ENCODE measurements at places on chromosomes 2 and 18.

GRCh38 chr2:104788742-104789455 lies 65.0 kb upstream of the POU3F3 start:
- H3K36me3 ChIP-seq = no peaks in the 10 kb centered on the region
- H3K27me3 ChIP-seq = peaks cover 5% of the 10 kb centered on the region
- peaks cover 5% of the 10 kb centered on the region for H3K4me1 ChIP-seq
- H3K4me3 ChIP-seq = no peak overlapping the region

GRCh38 chr2:195532628-195533271 lies 124.3 kb upstream of the SLC39A10 start:
- no peak for DNase-seq
- peaks cover 19% of the 10 kb centered on the region for H3K4me1 ChIP-seq
- no peak overlapping the region for H3K4me3 ChIP-seq
- H3K36me3 ChIP-seq = no peaks in the 10 kb centered on the region

DNA sequence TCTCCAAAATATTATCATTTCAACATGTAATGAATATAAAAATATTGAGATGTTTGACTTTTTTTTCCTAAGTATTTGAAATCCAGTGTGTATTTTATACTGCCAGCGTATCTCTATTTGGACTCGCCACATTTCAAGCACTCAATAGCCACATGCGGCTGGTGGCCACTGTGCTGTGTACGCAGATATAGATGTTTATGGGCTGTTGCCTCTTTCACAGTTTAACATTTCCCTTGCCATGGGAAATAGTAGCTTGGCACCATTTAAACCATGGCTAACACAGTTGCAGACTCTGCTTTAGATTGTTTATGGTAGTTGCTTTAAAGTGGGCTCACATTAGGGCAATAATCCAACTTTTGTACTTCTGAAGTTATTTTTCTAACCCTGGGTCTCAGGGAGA lies 136.6 kb upstream of the ITGB6 start:
- no peak overlapping the region for H3K27ac ChIP-seq
- no peaks in the 10 kb centered on the region for H3K36me3 ChIP-seq
- no peak for DNase-seq
- peaks cover 17% of the 10 kb centered on the region for H3K4me1 ChIP-seq

DNA sequence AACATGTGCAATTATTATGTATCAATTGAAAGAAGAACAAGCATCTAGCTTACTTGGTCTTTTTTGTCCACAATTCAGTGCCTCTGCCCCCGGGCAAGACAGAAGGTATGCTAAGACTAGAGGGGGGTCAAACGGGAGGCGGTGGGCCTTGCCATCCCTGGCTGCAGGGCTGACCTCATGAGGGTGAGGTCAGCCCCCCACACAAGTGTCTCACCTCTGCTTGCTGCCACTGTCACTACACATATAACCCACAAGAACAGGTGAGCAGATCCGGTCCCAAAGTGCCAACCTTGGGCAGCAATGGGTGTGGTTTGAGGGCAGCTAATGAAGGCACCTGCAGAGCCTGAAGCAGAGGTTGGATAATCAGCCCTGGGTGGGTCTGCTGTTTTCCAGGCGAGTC lies 71.5 kb downstream of the EDAR start:
- no peaks in the 10 kb centered on the region for H3K36me3 ChIP-seq
- H3K4me1 ChIP-seq = no peaks in the 10 kb centered on the region
- H3K4me3 ChIP-seq = no peak overlapping the region
- H3K27ac ChIP-seq = no peak overlapping the region

GRCh38 chr2:119156891-119157773 lies 1.4 kb downstream of the C1QL2 start:
- H3K4me3 ChIP-seq = no peak overlapping the region
- no peak for DNase-seq

- no peaks in the 10 kb centered on the region for H3K27me3 ChIP-seq
- no peak overlapping the region for H3K4me3 ChIP-seq
- no peaks in the 10 kb centered on the region for H3K36me3 ChIP-seq
- no peaks in the 10 kb centered on the region for H3K4me1 ChIP-seq
- no peak for DNase-seq
Observed at GRCh38 chr2:159873258-159873657, 75.2 kb upstream of the CD302 start.

DNA sequence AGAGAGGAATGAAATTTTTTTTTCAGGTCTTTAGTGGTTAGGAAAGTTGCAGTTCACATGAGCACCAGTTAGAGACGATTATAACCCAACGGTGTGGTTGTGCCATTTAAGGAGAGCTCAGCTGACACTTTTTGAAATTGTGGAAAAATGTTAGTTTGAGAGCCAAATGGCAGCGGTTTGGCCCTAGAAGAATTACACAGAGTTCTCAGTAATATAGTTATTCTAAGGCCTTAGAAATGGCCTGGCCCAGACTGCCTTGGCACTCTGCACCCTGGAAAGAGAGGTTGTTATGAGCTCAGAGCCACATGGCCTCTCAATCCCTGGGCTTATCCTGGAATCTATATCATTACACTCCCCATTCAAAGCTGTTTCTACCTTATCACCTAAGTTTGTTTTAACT lies 117.4 kb downstream of the RHBDD1 start:
- no peak overlapping the region for H3K4me3 ChIP-seq
- H3K36me3 ChIP-seq = no peaks in the 10 kb centered on the region
- peak overlapping the region; percentile 71 for H3K27ac ChIP-seq
- H3K27me3 ChIP-seq = no peaks in the 10 kb centered on the region

- no peak overlapping the region for H3K4me3 ChIP-seq
- H3K27ac ChIP-seq = no peak overlapping the region
- H3K36me3 ChIP-seq = no peaks in the 10 kb centered on the region
Observed at GRCh38 chr18:36322408-36322728, 24.9 kb downstream of the FHOD3 start.
